Fibroblast of villous mesenchyme (primary cell): ENCODE measurements at places on chromosomes 2 and 18. TPM values are rescaled to one million over a fixed set of nuclear protein-coding genes. Genes with fewer than 3 reads are reported as not detected.
A peak's percentile ranks its signal among the peaks of the same experiment; 100 is the strongest.

The MRO gene
- under 0.01 TPM in 1 of 2 replicates, not detected in the other for total RNA-seq

The IL36A gene
- not detected in 2 replicates for total RNA-seq

The GPR39 gene
- total RNA-seq, result 3.2 and 5.6 TPM in 2 replicates

The NHEJ1 gene
- 21.9 and 24.2 TPM in 2 replicates for total RNA-seq

The RUFY4 gene
- not detected in 2 replicates for total RNA-seq

The SPDYA gene
- 0.97 and 1.3 TPM in 2 replicates for total RNA-seq

The IL1A gene
- total RNA-seq, result 0.32 and 0.43 TPM in 2 replicates

The PLCD4 gene
- 0.97 and 2.2 TPM in 2 replicates for total RNA-seq

The CEP76 gene
- total RNA-seq, result 9.0 and 12.5 TPM in 2 replicates

The CFAP65 gene
- not detected in 2 replicates for total RNA-seq

GRCh38 chr2:218517434-218518206 is 50.5 kb downstream of the USP37 start:
- peak; percentile 5 for DNase-seq

- no peak for DNase-seq
These were observed 65.6 kb upstream of the UBXN4 start for GRCh38 chr2:135676031-135676430.

- peak; percentile 95 for DNase-seq
These were observed 179.3 kb downstream of the GLI2 start for GRCh38 chr2:120914839-120915521.

DNA sequence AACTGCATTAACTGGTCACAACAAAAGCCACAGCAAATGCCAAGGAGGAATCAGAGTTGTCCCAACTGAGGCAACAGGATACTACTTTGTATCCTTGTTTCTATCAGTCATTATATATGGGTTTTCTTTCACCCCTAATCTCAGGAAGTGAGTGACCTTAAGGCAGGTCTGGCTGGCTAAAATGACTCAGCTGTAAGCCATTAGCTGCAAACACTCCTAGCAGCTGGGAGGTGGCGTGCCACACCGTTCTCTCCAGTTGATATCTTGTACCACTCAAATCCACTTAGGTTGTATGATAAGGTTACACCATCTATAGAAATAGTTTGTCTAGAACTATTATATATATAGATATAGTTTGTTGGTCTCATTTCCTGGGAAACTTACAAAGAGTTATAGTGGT is 171.1 kb upstream of the MC4R start:
- no peak for DNase-seq

- DNase-seq, result no peak
These were observed 5.0 kb downstream of the MGAT5 start for GRCh38 chr2:134258684-134259388.

GRCh38 chr18:12282442-12283039 is 25.5 kb upstream of the TUBB6 start:
- peak; percentile 81 for DNase-seq

DNA sequence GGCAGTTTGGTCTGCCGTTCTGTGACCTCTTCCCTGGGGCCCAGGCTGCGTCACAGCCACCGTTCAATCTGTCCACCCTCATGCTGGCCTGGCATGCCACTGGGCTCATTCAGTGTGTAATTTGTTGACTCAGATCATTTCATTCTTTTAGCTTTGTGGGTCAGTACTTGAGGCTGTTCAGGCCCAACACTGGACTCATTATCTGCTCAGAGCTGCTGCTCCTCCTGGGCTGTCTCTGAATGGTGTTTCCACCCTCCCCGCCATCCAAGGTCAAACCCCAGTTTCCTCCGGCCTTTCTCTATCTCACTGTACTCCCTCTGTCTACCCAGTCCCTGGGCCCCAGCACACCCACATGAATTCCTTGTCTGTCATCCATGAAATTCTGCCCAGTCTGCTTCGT is 152.4 kb upstream of the NCK2 start:
- DNase-seq, result no peak

DNA sequence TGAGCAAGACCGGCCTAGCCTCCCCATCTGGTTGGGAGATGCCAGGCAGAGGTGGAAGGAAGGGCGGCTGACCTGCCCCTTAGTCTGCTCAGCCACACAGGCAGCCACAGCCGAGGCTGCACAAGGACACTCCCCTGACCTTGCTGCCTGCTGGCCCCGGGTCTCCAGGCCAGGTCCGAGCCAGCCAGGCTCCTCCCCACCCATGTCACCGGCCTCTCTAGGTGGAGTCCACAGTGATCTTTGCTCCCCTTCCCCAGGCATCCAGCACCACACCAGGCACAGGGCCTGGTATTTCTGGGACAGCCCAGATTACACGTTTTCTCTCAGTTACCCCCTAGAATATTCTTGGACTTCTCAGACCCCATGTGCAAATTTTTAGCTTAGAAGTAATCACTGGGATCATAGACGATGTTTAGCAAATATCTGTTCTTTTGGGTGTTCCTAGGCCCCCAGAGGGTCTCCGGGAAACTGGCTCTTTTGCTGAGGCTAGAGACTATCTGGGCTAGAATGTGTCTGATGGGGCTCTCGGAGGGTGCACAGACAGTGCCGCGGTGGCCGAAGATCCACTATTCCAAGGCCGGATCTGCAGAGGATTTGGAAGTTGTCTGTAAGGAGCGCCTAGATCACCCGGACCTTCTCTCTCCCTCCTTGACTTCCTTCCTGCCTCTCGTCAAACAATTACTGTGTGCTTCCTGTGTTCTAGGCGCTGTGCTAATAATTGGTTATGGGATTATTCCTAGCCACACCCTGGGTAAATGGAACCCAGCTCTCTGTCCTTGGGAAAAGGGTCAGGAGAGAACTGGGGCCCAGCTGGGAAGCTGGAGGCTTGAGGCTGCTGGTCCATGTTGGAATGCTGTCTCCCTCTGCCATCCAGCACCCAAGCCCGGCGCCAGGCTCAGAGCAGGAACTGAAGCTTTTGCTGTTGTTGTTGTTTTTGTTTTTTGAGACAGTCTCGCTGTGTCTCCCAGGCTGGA is 46.9 kb downstream of the ODC1 start:
- DNase-seq, result no peak

DNA sequence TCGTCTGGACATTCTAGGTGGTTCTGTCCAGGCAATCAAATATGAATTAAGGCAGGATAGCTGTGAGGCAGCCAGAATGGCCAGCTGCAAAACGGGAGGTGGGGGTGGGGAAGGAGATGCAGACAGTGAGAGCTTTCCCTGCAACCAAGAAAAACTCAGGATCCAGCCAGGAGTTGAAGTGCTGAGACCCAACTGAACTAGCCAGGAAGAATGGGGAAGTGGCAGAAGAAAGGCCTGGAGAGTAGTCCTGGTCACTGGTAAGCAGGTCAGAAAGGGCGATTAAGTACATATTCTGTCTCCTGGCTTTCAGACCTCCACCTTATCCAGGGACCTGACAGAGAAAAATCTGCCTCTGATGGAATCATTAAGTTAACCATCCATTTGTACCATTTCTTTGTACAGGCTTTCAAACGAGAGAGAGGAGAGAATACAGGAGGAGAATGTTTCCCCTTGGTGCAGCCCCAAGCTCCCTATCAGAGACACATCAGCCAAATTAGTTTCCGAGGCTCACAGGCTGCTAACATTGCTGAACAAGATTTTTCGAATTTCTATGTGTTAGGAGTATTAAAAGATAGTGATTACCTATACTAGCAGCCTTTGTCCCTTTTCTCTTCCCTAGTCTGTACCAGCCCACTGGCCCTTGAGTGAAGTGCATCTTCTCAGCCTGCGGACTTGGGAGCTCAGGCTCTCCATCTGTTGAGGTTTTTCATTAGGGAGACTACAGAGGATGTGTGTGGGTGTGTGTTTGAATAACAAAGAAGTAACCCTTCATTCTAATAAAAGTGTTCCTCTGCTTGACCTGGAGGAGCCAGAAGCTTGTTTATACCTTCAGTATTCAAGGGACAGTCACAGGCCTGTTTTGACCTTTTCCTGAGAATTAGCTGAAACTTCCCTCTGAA is 12.5 kb upstream of the HOXD1 start:
- no peak for DNase-seq

- DNase-seq, result no peak
These were observed 752 bp upstream of the CYTIP start for GRCh38 chr2:157444641-157445040.

- no peak for DNase-seq
These were observed 42.8 kb downstream of the STK25 start for GRCh38 chr2:241465543-241465942.

- DNase-seq, result no peak
These were observed 73.0 kb upstream of the GRB14 start for GRCh38 chr2:164694275-164694695.

DNA sequence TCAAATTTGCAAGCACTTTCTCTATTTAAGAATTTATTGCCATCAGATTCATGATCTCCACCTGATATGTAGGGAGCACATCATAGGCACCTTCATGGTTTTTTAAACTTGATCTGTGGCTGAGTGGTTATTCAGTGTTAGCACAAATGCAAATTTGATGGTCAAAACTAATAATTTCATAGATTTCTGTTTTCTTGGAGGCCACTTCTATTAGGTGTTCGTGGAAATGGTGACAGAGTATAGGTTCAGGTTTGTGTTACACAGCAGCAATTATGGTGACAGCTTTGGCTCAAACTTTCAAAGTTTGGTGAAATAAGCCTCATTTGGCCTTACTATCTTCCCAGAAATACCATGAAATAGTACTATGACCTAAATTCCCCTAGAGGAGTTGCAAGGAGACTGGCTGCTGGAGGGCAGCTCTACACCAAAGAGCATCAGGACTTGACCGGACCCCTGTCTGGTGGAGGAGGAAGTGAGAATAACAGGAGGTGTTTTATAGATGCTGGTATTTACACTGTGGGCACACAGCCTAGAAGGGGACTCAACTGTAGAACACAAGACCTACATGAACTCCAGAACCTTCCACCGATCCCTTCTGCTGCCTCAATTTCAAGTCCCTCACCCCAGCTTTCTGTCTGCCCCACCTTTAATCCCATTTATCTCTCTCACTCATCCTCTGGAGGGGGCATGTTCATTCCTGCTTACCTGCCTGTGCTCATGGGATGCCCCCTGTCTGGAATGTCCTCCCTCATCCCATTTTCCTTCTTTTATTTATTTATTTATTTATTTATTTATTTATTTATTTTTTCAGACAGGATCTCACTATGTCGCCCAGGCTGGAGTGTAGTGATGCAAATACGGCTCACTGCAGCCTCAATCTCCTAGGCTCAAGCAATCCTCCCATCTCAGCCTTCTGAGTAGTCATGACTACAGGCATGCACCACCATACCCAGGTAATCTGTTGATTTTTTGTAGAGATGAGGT is 132.9 kb upstream of the SIX2 start:
- no peak for DNase-seq

- DNase-seq, result no peak
These were observed 76.1 kb downstream of the SCG2 start for GRCh38 chr2:223526106-223526505.

DNA sequence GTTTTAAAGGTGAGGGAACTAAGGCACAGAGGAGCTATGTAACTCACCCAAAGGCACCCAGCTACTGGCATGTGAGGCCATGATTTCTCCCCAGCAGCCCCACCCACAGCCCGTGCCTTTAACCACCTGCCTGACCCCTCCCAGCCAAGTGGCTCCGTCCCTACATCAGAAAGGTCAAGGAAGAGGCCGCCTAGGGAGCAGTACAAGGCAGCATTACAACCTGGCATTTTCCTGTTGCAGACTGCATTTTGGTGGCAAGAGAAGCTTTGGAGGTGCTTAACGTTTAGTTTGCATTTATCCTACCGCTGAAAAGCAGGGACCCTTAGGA is 17.5 kb downstream of the STEAP3 start:
- no peak for DNase-seq

- peak; percentile 11 for DNase-seq
These were observed 178.1 kb upstream of the CYP26B1 start for GRCh38 chr2:72325592-72326422.

DNA sequence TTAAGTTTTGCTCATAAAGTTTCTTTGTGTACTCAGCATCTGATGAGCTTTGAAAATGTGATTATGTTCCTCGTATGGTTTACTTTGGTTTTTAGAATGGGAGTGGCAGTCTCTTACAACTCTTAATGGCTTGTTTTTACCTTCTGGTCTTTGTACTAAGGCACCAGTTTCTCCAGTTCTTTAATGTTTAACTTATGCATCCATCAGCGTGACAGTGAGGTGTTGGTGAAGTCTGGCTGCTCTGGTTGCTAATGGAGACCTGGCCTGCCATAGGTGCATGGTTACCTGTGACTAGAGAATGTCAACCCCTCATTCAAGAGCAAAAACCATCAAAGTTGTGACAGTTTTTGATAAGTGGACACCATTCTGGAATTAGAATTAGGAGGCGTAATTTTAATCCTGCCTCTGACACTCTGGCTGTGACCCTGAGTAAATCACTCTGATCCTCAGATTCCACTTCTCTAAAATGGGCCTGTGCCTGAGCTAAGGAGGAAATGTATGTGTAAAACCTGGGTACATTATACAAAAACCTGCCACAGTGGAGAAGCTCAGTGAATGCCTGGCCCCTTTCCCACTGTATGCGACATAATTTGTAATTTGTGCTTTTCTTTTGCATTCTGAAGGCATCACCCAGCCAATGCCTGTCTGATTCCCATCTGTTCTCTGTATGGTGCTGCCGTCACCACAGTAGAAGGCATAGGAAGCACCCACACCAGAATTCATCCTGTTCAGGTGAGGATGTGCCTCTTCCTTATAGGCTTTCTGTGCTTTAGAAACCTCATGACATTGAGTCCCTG is 11.2 kb downstream of the AOX1 start:
- no peak for DNase-seq

- no peak for DNase-seq
These were observed 663 bp downstream of the C2orf49 start for GRCh38 chr2:105338020-105338385.

GRCh38 chr2:171069286-171069956 is 91.3 kb downstream of the TLK1 start:
- peak; percentile 43 for DNase-seq

- DNase-seq, result no peak
These were observed 5.2 kb downstream of the PARD6G start for GRCh38 chr18:80241919-80242777.

DNA sequence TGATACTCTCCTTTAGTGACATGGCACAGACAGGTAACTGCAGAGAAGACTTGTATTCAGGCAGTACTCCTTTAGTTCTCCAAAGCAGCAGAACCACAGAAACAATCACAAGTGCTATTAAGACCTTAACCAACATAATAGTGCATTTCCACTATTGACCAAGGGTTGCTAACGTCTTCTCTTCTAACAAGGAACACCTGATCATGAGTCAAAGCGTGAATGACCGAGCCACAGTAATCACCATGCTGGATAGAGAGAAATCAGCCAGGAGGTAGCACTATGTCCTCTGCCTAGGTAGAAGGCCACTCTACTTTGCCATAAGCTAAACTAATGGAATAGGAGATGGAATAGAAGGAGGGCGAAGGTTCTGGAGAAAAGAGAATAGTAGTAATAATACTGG is 161.0 kb downstream of the ANKRD44 start:
- no peak for DNase-seq

DNA sequence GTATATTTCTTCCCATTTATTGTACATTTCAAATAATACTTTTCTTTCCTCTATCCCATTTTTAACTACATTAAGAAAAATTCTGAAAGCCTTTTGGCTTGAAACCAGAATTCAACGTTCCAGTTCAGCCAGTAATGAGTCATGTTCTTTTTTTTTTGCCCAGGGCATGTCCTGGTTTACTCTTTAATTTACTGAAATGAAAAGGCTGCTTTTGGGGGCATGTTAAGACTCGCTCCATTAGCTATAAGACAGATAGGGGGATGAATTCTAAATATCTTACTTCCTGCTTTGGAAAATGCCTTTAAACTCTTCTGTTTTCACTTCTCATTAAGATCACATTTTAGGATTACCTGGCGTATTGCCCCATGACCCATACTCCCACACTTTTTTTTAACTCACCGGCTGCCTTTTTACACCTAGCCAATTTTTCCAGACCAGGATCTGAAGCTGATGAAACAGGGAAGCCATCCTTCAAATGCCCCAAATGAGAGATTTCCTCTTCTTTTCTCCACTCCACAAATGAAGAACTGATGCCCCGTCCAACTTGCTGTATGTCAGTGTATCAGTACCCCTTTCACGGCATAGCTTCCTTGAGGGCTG is 585 bp downstream of the ABCA12 start:
- peak; percentile 23 for DNase-seq
